Kidney epithelial cell (primary cell): ENCODE measurements at places on chromosomes 2 and 18.

DNA sequence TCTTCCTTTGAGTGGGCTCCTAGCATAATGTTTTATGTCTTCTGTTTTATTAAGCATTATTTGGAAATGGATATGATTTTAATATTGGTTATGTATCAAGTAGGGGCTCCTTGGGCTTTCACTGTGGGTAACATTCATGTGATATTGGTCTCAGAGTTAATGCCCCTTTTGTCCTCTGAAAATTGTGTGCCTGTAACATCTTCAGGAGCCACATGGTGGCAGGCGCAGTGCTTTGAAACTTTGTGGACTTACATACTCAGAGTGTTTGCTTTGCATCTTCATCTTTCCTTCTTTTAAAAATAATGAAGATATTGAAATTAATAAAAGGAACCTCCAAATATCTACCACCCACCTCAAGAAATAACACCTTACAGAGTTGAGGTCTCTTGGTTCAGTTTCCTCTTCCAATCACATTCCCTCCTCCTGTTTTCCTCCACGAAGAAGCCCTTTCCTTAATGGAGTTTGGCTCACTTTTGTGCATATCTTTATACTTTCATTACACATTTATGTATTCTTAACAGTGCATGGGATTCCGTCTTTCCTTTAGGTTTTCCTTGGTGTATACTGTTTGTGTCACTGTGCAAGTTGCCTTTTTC is 73.5 kb downstream of the LIMS1 start:
- DNase-seq, result no peak

- DNase-seq, result no peak
Measured at GRCh38 chr2:144583381-144583729, 63.4 kb upstream of the ZEB2 start.

GRCh38 chr18:4125627-4126230 is 329.4 kb downstream of the DLGAP1 start:
- DNase-seq, result no peak

DNA sequence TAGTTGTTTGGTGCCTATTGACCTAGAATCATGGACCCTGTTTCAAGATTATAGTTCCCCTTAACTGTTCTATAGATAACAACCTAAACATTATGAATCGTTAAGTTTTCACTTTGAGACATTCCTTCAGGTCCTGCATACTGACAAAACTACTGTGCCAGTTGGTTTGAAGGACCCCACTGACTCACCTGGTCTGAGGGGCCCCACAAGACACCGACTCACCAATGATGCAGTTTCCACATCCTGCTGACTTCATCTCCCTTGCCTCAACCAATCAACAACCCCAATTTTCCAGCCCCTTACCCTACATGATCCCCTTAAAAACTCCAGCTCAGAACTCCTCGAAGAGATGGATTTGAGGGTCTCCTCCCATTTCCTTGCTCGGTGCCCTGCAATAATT is 89.6 kb upstream of the CCDC141 start:
- DNase-seq, result no peak

DNA sequence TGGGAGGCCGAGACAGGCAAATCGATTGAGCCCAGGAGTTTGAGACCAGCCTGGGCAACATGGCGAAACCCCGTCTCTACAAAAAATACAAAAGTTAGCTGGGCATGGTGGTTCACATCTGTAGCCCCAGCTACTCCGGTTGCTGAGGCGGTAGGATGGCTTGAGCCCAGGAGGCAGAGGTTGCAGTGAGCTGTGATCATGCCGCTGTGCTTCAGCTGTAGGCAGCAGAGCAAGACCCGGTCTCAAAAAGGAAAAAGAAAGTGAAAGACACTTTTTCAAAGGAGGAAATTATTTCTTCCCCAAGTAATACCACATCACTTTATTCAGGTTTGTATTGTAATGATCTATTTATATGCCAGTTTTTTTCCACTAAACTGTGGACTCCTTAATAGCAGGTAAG is 35.7 kb upstream of the TAF4B start:
- no peak for DNase-seq

- DNase-seq, result no peak
Measured at GRCh38 chr18:5668087-5668715, 124.4 kb upstream of the EPB41L3 start.
